ENCODE measurements at places on chromosomes 6 and 20.

GRCh38 chr6:79250559-79250958 is 16.1 kb upstream of the HMGN3 start:
- DNase-seq = no peak

GRCh38 chr6:155980768-155981079 is 525.1 kb upstream of the NOX3 start:
- DNase-seq = no peak

- DNase-seq = no peak
Measured at GRCh38 chr6:38236631-38237030, 403.1 kb downstream of the BTBD9 start.

DNA sequence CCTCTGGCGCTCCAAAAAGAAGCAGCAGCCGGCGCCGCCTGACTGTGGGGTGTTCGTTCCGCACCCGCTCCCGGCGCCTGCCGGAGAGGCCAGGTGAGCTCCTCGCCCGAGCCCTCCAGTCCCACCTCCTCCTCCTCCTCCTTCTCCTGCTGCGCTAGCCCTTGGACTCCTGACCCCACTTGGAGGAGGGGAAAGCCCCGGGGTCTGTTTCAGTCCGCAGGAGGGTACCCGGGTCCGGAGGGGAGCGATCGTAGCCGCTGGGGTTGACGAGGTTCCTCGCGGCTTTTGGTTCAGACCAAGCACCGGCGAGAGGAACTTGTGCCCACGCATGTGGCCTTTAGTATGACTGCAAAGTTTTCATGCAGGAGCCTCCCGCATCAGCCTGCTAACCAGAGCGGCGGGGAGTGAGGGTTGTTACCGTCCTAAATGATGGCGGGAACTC is 493 bp downstream of the CRYBG1 start:
- DNase-seq = no peak

DNA sequence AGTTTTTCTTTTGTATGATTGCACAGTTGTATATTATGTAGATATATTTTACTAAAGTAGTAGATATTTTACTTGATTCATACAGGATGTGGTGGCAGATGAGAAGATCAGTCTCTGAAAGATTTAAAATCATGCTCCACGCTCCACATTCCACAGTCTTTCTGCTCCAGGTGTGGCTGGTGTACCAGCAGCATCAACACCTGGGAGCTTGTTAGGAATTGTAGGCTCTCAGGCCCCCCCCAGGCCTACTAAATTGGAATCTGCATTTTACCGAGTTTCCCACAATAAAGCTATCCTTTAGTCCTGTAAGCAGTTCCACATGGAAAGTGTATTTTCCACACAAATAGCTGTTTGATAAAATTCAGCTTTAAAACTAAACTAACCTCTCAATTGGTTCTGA is 537.4 kb downstream of the BCKDHB start:
- no peak for DNase-seq
